ENCODE measurements at places on chromosomes 11 and 22.

- no peak for DNase-seq
These were observed 205.5 kb downstream of the DSCAML1 start for GRCh38 chr11:117591316-117592039.

- DNase-seq = peak; percentile 4
These were observed 11.3 kb downstream of the C11orf21 start for GRCh38 chr11:2290351-2290841.

DNA sequence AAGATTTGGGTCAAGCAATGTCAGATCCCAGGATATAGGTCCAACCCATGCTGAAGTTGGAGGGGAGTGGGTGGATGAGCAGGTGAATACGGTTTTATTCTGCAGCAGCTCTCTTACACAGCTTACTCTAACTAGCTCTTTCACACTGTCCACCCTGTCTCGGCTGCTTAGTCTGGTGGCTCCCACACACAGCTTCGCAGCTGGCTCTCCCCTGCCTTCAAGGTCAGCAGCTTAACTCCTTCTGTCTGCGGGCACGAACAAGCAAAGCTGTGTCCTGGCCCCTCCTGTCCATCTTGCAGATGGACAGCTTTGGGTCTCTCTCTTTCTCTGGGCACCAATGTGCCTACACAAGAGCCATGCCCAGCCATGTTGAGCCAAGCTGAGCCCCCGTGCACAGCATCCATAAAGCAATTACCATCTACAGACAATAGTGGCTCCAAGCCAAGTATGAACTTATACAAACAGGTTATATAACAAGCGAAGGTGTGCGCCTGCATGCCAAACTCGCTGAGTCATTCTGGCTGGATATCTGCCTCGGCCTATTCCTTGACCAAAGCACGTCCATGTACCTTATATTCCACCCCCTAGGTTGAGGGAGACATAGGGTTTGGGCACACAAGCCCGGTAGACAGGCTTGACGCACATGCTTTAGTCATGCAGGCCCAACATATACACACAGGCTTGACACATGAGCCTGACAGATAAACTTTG lies 1307.8 kb upstream of the RAG2 start:
- no peak for DNase-seq

DNA sequence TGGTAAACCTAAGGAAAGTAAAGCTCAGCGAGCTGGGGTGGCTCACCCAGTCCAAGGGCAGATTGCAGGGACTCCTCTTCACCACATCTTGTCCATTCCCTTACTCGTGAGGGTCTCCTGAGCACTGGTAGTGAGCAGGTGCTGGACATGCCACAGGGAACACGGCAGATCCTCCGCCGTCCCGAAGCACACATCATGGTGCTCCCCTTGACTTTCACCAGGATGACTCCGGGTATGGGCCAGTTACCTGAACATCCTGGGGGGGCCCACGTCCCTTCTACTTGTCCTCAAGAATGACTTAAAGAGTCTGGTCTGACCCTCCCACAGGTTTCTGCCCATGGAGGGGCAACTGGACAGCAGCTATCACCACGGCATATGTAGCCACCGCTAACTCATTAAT lies 8.0 kb upstream of the SF1 start:
- no peak for DNase-seq

DNA sequence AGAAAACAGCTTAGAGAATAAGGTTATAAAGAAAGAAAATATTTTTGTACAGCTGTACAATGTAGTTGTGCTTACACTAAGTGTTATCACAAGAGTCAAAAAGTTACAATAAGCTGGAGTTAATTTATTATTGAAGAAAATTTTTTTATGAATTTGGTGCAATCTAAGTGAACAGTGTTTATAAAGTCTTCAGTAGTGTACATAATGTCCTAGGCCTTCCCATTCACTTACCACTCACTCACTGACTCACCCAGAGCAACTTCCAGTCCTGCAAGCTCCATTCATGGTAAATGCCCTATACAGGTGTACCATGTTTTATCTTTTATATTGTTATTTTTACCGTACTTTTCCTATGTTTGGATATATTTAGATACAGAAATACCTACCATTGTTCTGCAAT lies 34.7 kb downstream of the GDPD4 start:
- no peak for DNase-seq

DNA sequence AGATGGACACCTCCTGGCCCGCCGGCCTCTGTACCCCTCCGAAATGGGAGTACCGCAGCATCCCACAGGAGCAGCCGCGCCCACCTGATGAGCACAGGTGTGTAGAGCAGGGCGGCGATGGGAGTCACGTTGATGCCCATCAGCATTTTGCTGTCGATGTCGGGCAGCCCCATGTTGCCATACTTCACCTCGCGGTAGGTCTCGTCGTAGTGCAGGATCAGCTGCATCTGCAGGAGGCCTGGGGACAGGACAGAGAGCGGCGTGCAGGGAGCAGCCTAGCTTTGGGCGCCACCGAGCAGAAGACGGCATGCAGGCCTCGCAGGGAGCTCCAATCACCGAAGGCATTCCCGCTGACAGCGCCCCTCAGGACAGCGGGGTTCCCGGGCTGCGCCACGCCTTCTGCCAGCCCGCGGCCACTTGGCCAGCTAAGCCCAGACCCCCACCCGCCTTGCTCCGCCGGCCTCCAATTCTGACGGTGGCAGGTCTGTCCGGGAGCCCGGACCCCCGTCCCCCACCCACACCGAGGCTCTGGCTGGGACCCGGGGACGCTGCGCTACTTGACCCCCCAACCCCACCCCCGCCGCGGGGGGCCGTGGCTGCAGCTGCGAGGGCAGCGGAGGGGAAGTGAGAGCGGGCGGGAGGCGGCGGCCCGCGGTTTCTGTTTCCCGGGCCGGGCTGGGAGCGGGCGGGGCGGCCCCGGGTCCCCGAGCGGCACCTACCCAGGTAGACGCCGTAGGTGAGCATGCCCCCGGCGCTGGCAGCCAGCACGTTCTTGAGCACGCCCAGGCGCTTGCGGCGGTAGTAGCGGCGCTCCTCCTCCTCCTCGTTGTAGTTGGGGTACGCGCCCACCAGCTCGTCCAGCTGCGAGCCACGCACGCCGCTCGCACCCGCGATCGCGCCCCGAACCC lies 705 bp downstream of the UNC93B1 start:
- peak; percentile 29 for DNase-seq

- no peak for DNase-seq
These were observed 28.1 kb downstream of the LDLRAD3 start for GRCh38 chr11:35971841-35972422.

DNA sequence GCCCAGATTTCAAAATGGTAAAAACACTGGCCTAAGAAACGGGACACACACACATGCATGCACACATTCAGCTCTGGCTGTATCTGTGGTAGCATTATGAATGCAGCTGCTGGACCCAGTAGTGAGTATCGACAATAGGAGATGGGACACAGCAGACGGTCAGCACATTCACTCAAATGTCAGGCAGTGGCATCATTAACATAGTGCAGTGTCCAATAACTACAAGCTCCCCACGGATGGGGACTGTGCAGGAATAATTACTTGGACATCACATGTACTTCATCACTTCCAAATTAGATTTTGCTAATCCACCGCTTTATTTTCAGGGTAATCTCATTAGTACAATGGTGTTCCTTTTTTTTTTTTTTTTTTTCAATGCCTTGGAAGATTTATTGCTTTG lies 109.5 kb downstream of the FANCF start:
- DNase-seq = no peak

GRCh38 chr22:20970939-20971657 lies 4.0 kb downstream of the AIFM3 start:
- no peak for DNase-seq

DNA sequence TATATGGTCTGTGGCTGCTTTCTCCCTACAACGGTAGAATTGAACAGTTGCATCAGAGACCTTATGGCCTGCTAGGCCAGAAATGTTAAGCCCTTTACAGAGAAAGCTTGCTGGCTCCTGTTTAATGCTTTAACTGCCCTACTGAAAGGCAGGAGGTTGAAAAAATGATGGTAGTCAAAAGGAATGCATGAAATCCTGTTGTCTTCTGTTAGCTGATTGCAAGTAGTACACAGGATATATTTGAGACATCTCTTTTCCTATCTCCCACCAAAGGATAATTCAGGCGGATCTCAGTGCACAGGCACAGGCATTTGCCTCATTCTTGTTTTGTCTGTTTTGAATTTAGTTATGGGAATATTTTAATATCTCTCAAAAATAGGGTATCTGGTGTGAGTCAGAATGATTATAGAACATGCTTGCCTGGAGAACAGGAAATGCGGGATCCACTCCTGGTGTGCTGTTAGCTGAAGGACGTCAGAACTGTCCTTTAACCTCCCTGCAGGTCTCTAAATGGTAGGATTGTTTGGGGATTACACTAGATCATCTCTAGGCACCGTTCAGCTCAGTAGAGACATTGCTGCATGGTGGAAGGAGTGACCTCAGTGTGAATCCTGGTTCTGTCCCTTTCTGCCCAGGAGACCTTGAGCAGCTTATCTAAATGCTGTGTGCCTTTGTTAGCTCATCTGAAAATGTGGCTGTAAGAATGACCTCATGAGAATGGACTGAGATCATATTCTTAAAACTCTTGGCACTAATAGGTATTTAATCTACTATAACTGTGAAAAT lies 49.5 kb downstream of the PACS1 start:
- DNase-seq = no peak

- DNase-seq = peak; percentile 40
These were observed 540 bp downstream of the PPARA start for GRCh38 chr22:46150655-46151477.

DNA sequence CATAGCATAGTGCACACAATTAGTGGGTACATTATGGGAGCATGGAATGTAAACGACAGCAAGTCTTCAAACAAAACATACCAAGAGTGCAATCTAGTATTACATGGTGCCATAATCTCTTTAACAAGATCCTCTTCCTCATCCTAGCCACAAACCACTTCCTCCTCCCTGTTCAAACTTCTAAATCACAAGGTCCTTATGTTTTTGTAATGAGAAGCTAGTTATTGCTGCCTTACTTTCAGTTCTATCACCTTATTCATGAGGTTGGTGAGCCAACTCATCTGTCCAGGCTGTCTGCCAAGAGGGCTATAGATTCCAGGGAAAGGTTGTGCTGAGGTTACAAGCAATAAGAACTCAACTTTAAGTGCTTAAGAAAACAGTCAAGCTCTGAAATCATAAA lies 195.4 kb upstream of the ARHGAP20 start:
- DNase-seq = no peak

GRCh38 chr11:72294616-72295395 lies 50.8 kb upstream of the PHOX2A start:
- DNase-seq = no peak

GRCh38 chr11:106379712-106380111 lies 302.2 kb downstream of the AASDHPPT start:
- no peak for DNase-seq

GRCh38 chr11:64070314-64070681 lies 34.6 kb downstream of the FLRT1 start:
- DNase-seq = no peak

DNA sequence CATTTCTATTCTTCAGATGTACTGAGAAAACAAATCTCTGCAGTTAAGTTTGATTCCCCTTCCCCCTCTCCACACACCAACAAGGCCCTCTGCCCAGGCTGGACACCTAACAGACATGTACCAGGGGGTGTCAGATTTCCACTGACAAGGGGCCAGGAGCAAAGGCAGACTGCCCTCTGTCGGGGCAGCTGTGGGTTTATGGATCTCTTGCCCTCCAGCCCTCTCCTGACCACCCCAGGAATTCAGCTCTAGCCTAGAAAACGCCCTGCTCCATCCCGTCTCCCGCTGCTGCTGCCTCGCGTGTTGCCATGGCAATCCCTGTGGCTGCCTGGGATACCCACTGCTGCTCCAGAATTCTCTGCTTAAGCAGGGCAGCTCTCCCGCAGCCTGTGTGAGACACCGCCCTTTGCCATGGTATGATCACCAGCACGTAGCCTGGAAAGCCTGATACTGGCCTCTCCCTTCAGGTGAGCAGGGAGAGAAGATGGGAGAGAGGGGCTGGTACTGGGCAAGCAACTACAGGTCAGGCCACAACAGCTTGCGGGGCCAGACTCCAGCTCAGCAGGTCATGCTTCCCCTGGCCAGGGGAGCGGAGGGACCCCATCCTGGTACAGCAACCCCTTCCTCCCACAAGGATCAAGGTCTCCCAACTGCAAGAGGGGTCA lies 41.6 kb downstream of the BUD13 start:
- peak; percentile 18 for DNase-seq

- no peak for DNase-seq
These were observed 7.8 kb downstream of the KRTAP5-9 start for GRCh38 chr11:71556018-71556417.

DNA sequence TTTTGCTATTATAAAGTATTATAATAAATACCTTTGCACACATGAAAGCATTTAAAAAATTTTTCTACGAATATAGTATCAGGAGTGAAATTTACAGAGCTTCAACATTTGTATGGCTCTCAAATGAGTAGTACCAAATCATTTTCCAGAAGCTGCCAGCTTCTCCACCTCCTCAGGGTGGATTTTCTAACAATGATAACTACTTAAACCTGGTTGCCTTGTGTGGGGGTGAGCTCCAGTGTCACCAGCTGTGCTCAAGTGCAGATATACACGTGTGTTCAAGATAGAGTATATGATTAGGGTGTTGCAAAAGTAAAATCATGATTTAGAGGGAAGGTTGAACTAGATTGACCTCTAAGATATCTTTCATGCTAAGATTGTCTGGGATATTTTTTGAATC lies 48.2 kb downstream of the HORMAD2 start:
- DNase-seq = no peak

DNA sequence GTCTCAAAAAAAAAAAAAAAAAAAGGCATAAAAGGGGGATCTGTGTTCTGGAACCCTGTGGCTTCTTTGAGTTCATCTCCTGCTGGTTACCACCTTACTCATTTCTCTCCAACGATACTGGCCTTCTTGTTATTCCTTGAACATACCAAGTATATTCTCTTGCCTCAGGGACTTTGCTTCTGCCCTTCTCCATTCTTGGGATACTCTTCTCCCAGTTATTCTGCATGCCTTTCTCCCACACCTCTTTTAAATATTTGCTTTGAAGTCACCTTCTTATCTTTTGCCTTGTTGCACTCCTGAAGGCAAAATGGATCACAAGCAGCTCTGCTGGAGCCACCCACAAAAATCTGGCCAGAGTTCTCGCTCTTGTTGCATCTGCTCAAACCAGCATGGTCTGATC lies 76.0 kb upstream of the RRM1 start:
- no peak for DNase-seq
